ENCODE measurements at places on chromosomes 16 and 17.

DNA sequence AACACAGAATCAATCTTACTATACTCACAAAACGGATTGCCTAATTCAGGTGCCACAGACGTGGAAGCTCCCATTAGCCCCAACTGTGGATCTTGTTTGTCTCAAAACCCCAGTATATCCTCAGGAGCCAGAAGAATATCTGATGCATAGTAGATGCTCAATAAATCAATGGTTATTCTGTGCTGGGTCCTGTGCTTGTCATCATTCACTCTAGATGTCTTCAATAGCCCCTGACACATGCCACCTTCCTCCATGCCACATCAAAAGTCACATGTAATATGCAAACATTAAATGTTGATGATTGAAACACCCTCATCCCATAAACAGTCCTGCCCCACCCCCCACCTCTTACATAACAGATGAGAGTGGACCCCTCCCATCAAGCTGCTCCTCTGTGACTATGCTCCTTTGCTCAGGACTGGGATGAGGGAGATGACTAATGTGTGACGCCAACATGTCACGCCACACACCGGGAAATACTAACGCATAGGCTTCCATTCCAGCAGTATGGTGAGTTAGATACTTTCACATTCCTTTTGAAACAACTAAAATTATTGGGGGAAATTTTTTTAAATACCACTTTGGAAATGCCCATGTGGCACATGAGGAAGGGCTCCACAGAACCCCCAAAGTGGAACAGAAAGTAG lies 267.6 kb upstream of the SDK2 start:
- DNase-seq, result no peak
- no peaks in the 10 kb centered on the region for H3K27me3 ChIP-seq

GRCh38 chr17:7326186-7326585 lies 2.9 kb downstream of the NEURL4 start:
- H3K4me3 ChIP-seq, result no peak overlapping the region
- no peak overlapping the region for H3K27ac ChIP-seq
- H3K36me3 ChIP-seq, result no peaks in the 10 kb centered on the region
- no peaks in the 10 kb centered on the region for H3K27me3 ChIP-seq

DNA sequence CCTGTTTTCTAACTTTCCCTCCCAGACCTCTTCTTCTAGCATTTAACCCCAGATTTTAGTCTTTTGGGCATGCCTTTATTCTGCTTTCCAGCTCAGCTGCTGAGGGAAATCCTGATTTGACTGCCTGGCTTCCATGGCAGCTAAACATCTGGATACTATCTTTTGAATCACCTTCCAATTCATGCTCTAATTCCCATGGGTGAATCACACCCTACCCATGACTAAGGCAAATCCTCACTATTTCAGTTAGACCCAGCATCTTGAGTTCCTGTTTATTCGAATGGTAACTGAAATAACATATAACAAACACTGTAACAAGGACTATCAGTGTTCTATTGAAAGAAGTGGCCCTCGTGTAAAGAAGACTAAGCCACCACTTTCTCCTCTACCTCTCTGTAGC lies 29.8 kb downstream of the CA10 start:
- no peak for DNase-seq
- H3K27me3 ChIP-seq, result no peaks in the 10 kb centered on the region
- H3K27ac ChIP-seq, result no peak overlapping the region
- H3K36me3 ChIP-seq, result no peaks in the 10 kb centered on the region
- no peaks in the 10 kb centered on the region for H3K4me1 ChIP-seq

DNA sequence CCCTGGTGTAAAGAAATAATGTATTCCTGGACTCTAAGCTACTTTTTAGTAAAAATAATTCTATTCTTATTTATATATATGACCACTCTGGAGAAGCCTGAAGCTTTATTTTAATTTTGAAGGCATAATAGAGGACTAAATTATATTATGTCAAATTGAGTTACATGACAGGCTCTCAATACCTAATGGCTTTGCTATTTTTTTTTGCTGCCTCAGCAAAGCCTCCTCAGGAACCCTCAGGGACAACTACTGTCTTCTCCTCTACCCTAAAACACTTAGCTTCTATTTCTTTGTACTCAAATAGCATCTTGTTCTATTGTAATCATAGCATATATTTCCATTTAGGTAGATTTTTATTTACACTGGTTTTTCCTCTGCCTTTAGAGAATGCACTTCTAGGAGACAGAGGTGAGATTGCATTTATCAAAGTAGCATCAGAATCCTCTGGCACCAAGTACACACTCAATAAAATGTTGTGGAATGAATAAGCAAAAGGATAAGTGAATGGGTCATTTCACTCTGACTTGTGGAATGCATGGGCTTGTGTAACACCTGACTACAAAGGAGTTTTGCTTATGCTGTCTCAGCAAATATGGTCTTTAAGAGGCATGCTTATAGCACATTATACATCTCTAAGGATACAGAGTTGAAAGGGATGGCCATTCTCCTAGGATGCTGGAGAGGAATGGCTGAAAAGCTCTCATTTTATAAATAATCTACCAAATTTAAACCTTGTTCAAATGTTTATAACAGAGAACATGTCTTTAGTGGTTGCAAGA lies 605.2 kb downstream of the KCNJ2 start:
- H3K36me3 ChIP-seq, result no peaks in the 10 kb centered on the region
- no peak overlapping the region for H3K4me3 ChIP-seq
- no peaks in the 10 kb centered on the region for H3K27me3 ChIP-seq
- no peaks in the 10 kb centered on the region for H3K4me1 ChIP-seq
- H3K27ac ChIP-seq, result no peak overlapping the region
- no peak for DNase-seq

DNA sequence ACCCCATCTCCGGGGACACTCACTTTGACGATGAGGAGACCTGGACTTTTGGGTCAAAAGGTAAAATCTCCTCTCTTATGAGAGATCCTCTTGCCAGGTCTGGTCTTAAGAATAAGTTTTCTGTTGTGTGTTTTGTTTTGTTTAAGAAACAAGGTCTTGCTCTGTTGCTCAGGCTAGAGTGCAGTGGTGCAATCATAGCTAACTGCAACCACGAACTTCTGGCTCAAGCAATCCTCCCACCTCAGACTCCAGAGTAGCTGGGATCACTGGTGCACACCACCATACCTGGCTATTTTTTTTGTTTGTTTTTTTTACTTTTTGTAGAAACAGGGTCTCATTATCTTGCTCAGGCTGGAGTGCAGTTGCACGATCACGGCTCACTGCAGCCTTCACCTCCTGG lies 4.1 kb downstream of the MMP25 start:
- H3K27me3 ChIP-seq, result no peaks in the 10 kb centered on the region
- H3K27ac ChIP-seq, result no peak overlapping the region
- no peaks in the 10 kb centered on the region for H3K36me3 ChIP-seq
- no peaks in the 10 kb centered on the region for H3K4me1 ChIP-seq

GRCh38 chr17:2398182-2398581 lies 2.7 kb downstream of the MNT start:
- no peaks in the 10 kb centered on the region for H3K27me3 ChIP-seq
- peak overlapping the region; percentile 18 for H3K27ac ChIP-seq
- no peak overlapping the region for H3K4me3 ChIP-seq
- H3K4me1 ChIP-seq, result no peaks in the 10 kb centered on the region

- H3K4me3 ChIP-seq, result no peak overlapping the region
- H3K27me3 ChIP-seq, result no peaks in the 10 kb centered on the region
- H3K36me3 ChIP-seq, result no peaks in the 10 kb centered on the region
- H3K27ac ChIP-seq, result no peak overlapping the region
These were observed 54.2 kb downstream of the WIPI1 start for GRCh38 chr17:68403122-68403521.

DNA sequence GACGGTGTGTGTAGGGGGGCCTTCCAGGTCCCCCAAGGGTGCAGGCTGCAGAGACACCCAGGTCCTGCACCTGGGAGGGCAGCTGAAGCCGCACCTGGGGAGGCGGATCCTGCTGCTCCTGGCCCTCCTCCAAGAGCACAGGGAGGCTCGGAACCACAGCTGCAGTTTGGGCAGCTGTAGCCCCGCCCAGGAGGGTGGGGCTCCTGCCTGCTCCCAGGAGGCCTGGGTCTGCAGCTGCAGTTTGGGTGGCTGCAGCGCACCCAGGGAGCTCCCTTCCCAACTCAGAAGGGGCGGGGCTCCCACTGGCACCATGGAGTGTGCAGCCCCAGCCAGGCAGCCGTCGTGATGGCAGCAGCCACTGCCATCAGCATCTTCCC lies 69.4 kb upstream of the NKD1 start:
- no peak overlapping the region for H3K27ac ChIP-seq
- H3K36me3 ChIP-seq, result no peaks in the 10 kb centered on the region
- H3K4me3 ChIP-seq, result no peak overlapping the region

DNA sequence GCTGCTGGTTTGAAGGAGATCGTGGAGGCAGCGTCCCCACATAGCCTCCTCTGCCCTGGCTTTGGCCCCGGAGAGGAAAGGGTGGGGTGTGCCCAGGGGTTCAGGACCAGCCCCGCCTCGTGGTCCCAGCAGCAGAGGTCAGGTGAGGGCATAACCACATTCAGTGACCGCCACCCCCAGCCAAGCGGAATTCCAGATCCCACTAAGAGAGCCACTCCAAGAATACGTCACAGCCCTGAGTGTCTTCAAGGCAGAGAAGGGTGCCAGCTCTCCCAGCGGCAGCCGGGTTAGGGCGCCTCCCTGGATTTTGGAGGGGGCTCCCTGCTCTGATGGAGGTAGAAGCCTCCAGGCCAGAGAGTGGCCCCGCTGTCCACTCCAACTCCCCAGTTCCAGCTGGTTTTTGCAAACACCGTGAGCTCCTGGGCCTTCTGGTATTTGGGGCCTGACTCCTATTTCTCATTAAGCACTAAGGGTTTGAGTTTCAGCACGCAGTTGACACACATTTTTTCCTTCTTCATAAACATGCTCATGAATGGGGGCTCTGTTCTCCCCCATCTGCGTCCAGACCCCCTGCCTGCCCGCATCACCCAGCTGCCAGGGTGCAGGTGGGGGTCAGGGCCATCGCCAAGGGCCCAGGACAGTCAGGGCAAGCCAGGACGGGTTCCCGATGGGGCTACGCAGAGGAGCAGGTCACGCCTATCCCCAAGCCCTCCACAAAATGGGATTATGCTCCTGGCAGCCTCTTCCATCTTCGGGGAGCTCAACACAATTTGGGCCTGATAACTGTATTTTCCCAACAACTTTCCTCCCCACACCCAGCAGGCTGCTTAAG lies 98.4 kb upstream of the PLCG2 start:
- H3K4me1 ChIP-seq, result no peaks in the 10 kb centered on the region
- no peak for DNase-seq
- no peak overlapping the region for H3K27ac ChIP-seq
- H3K36me3 ChIP-seq, result no peaks in the 10 kb centered on the region
- H3K4me3 ChIP-seq, result no peak overlapping the region
- no peaks in the 10 kb centered on the region for H3K27me3 ChIP-seq

- H3K27me3 ChIP-seq, result no peaks in the 10 kb centered on the region
- H3K4me1 ChIP-seq, result peaks cover 4% of the 10 kb centered on the region
- no peak overlapping the region for H3K4me3 ChIP-seq
- H3K27ac ChIP-seq, result no peak overlapping the region
- DNase-seq, result no peak
- no peaks in the 10 kb centered on the region for H3K36me3 ChIP-seq
These were observed 100.8 kb upstream of the CORO6 start for GRCh38 chr17:29723278-29724047.

GRCh38 chr17:75505640-75506039 lies 9.7 kb downstream of the CASKIN2 start:
- H3K4me1 ChIP-seq, result no peaks in the 10 kb centered on the region
- H3K36me3 ChIP-seq, result no peaks in the 10 kb centered on the region
- no peak overlapping the region for H3K27ac ChIP-seq
- H3K27me3 ChIP-seq, result no peaks in the 10 kb centered on the region

DNA sequence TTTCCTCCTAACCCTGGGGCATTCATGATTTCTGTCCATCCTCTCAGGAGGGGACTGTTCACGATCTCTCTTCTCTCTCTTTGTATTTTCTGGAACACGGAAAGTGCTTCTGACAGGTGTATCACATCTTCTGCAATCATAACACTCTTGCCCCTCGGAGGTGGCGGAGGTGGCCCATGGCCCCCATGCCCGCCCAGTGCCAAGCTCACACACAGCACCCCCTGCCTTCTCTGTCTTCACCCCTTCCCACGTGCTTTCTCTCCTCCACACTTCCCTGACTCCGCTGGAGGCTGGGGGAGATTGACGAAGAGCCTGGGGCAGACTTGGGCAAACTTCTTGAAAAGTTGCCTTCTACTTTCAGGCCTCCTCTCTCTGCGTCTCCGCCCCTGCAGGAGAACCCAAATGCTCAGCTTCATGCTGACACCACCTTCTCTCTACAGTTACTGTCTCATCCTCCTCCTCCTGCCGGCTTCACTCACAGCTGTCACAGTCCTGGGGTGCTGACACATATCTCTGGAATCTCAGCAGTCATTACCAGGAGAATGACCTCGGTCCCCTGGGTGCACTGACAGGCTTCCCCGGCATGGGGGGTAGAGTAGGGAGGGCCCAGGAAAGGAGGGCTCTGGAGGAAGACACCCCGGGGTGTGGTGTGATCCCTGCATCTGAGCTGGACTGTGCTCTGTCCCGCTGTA lies 127.1 kb downstream of the ENGASE start:
- DNase-seq, result no peak
- no peak overlapping the region for H3K27ac ChIP-seq
- H3K27me3 ChIP-seq, result no peaks in the 10 kb centered on the region
- H3K4me1 ChIP-seq, result no peaks in the 10 kb centered on the region
- H3K4me3 ChIP-seq, result no peak overlapping the region

GRCh38 chr17:67044016-67044772 lies at the start of gene CACNG1:
TSS of gene CACNG1 (plus strand) at chr17:67044554. CDS start at chr17:67044661, 107 bp downstream.
- DNase-seq, result no peak
- no peaks in the 10 kb centered on the region for H3K27me3 ChIP-seq
- no peaks in the 10 kb centered on the region for H3K36me3 ChIP-seq
- no peak within 1 kb of the TSS for H3K4me3 ChIP-seq
- no peak within 1 kb of the TSS for H3K27ac ChIP-seq

- H3K36me3 ChIP-seq, result no peaks in the 10 kb centered on the region
- DNase-seq, result peak; percentile 66
- no peaks in the 10 kb centered on the region for H3K27me3 ChIP-seq
- H3K4me3 ChIP-seq, result no peak overlapping the region
- peaks cover 5% of the 10 kb centered on the region for H3K4me1 ChIP-seq
These were observed 3.9 kb downstream of the CDH11 start for GRCh38 chr16:65117811-65118448.

- H3K27me3 ChIP-seq, result no peaks in the 10 kb centered on the region
- DNase-seq, result no peak
- no peaks in the 10 kb centered on the region for H3K4me1 ChIP-seq
- no peak overlapping the region for H3K27ac ChIP-seq
- no peaks in the 10 kb centered on the region for H3K36me3 ChIP-seq
These were observed 37.6 kb downstream of the NOS2 start for GRCh38 chr17:27762527-27763305.

GRCh38 chr16:67009158-67009557 lies 19.8 kb upstream of the CBFB start:
- no peak overlapping the region for H3K27ac ChIP-seq
- no peak for DNase-seq
- no peaks in the 10 kb centered on the region for H3K36me3 ChIP-seq
- H3K4me3 ChIP-seq, result no peak overlapping the region

Measured in aorta (tissue), 5 donors.